ENCODE measurements at places on chromosomes 4 and X.

GRCh38 chr4:112036886-112037285 is 108.4 kb upstream of the FAM241A start:
- no peak for DNase-seq

- DNase-seq: no peak
Measured at GRCh38 chr4:111016416-111016815, 393.5 kb upstream of the PITX2 start.

DNA sequence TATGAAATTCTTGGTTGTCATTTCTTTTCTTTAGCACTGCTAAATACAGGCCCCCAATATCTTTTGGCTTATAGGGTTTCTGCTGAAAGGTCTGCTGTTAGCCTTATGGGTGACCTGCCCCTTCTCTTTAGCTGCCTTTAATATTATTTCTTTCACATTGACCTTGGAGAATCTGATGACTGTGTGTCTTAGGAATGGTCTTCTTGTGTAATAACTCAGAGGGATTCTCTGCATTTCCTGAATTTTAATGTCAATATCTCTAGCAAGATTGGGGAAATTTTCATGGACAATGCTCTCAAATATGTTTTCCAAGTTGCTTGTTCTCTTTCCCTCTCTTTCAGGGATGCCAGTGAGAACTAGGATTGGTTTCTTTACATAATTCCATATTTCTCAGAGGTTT is 292.4 kb downstream of the SLC7A11 start:
- no peak for DNase-seq

- DNase-seq: no peak
Measured at GRCh38 chr4:88015659-88016295, 8.3 kb downstream of the PKD2 start.
